ENCODE measurements at places on chromosomes 4 and X.

DNA sequence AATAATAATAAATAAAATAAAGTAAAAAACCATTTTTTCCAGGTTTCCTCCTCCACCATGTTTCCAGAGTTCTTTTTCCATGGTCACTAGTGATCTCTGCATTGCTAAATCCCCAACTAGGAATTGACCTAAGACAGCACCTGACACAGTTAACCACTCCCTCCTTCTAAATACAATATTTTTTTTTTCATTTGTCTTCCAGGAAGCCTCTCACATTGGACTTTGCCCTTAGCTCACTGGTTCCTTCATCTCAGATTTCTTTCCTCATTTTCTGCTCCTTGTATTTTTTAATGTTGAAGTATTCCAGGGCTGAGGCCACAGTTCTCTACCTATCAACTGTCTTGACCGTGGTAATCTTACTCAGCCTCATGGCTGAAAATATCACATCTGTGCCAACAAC lies 187.3 kb upstream of the FAM241A start:
- no peak for DNase-seq

GRCh38 chr4:77021614-77022089 lies 54.1 kb downstream of the CCNI start:
- no peak for DNase-seq

GRCh38 chr4:1604181-1604705 lies 79.9 kb downstream of the FAM53A start:
- DNase-seq = no peak

DNA sequence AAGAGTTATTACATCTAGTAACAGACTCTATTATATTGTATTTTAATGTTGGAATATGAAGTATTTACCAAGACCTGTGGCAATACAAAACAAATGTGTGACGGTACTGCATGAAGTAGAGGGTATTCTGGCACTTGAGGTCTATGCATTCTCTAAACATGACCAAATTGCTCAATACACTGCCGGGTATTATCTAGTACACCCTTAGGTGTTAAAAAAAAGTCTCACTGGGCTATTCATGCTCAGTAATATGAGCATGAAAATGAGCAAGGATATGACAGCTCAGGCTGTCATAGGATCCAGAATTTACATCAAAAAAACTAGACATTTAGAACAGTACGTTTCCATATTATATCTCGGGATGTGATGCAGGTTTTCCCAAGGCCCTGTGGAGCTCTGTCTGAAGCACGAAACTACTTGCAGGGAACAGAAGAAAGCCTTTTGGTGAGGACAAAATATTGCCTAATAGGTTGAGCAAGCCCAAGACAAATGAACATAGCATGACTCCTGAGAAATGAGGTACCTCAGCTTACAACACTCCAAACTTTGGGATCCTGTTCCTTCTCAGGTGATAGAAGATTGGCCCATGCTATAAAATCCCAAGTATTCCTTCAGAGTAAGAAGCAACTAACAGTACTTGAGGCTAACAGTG lies 74.1 kb upstream of the MAOA start:
- DNase-seq = no peak

GRCh38 chrX:23369027-23369426 lies 34.4 kb downstream of the PTCHD1 start:
- DNase-seq = no peak

GRCh38 chr4:7013175-7013574 lies 30.0 kb upstream of the TADA2B start:
- no peak for DNase-seq

DNA sequence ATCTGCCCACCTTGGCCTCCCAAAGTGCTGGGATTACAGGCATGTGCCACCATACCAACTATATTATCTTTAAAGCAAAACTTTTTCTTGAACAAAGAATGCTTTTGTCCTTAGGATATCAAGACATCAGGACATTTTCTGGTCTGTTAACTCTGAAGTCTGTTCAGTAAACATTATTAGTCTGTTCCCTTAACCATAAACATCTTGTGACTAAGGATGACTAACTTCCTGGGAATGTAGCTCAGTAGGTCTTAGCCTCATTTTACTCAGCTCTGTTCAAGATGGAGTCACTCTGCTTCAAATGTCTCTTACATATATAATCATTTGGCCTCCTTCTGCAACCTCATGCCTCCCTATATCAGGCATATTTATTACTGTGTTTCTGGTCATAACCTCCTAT lies 122.9 kb downstream of the UBE2NL start:
- DNase-seq = no peak

DNA sequence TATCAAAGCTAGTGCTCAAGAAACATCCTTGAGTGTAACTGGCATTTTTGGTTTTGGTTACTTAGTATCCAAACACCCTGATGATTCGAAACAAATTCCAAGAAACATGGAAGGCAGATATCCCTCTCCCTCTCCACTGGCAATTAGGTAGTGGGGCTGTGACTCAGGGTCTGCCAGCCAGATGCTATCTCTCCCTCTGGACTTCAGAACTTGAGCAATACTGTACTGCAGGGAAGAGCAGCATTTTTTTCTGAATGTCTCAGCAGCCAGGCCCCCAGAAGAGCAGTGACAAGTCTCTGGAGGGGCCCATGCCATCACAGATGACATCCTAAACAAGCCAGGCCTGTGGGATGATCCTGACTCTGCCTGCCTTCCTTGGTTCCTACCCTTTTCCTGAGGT lies 37.3 kb upstream of the BCORL1 start:
- no peak for DNase-seq

DNA sequence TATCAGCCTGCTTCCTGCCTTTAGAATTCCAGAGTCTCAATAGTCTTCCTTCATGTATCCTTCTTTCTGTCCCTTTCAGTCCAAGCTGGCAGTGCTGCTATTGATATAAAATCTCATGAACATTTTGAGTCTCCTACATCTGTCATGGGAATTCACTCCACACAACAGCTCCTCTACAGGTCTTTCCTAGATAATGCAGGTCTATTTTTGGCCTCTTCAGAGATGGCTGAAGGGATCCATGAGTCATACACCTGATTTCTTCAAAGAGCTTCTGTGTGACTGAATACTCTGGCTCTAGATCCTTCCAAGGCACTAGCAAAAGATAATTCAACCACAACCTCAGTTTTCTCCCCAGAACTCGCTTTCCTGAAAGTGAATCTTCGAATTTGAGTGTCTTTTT lies 115.4 kb downstream of the STPG2 start:
- DNase-seq = peak; percentile 45

DNA sequence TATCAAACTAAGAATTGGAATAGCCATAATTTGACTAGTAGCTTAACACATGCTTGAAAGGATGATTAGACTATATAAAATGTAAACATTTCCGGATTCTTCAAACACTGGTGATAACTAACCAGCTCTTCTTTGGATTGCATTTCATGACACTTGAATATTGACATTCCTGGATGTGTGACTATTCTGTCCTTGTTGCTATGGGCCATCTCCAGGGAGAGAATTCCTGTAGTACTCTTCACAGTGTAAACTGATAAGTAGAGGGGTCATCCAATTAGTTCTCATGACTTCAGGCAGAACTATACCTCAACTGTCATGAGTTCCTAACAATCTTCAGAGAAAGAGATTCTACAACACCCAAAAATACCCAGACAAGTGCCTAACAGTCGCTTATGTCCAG lies 1026.7 kb upstream of the TENM3 start:
- DNase-seq = no peak

DNA sequence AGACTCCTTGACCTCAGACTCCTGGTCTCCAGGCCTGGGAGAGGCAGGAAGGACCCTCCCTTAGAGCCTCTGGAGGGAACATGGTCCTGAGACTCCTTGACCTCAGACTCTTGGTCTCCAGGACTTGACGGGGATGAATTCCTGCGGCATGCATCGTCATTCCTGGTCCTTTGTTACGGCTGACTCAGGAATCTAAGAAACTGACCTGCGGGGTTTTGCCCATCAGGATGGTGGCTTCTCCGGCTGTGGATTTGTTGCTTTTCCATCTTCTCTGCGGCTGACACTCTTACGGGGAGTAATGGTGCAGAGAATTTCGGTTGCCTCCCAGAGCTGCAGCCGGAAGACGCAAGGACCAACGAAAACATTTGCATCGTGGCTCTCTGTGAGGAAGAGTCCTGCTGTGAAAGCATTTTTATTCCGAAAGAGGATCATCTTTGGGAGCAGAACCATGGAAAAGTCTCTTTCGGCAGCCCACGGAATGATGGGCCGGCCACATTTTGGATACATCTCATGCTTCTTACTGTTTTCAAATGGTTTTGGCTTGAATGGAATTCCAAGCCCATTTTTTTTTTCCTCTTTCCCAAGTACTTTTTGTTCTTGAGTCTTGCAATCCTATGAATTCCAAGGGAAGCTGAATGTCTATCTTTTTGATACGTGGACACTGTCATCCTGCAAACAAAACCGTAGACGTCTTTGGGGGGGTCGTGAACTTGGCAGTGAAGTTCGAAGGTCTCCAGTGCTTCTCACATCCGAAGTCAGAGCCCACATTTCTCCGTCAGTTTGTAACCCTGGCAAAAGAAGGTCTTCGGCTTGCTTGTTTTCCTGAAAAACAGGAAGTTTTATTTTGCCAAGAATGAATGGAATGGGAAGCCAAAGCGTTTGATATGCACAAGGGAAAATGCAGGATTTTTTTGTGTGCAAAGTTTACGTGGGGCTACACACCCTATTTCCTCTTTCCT lies 36.5 kb downstream of the SHOX start:
- no peak for DNase-seq

- no peak for DNase-seq
Observed at GRCh38 chr4:84495118-84495793, 3.8 kb downstream of the NKX6-1 start.

- no peak for DNase-seq
Observed at GRCh38 chrX:105241056-105241455, 20.6 kb upstream of the TEX13A start.

All from NCI-H82 (cell line).